ENCODE measurements at places on chromosomes 7 and 10.
A peak's percentile ranks its signal among the peaks of the same experiment; 100 is the strongest.

GRCh38 chr7:47227762-47228177, 354.1 kb downstream of the TNS3 start:
- peak; percentile 33 for DNase-seq

- no peak for DNase-seq
Measured at GRCh38 chr10:103353281-103353680, 2.3 kb upstream of the PCGF6 start.

DNA sequence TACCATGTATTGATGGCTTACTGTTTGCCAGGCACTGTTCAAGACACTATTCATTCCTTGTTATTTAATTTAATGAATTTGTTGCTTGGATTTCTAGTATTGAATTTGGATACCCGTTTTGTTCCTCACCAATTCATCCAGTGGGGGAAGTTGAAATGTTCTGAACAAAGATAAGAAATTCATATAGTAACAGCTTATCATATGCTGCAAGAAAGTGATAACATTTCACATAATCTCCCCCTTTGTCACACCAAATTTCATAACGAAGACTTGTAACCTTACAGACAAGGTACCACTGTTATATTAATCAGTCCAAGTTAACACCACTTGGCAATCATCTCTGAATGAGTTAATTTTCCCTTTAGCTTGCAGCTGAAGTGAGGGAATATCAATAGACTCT, 42.1 kb downstream of the SCIN start:
- no peak for DNase-seq

GRCh38 chr7:4169455-4169854, 512.6 kb upstream of the FOXK1 start:
- DNase-seq, result no peak

DNA sequence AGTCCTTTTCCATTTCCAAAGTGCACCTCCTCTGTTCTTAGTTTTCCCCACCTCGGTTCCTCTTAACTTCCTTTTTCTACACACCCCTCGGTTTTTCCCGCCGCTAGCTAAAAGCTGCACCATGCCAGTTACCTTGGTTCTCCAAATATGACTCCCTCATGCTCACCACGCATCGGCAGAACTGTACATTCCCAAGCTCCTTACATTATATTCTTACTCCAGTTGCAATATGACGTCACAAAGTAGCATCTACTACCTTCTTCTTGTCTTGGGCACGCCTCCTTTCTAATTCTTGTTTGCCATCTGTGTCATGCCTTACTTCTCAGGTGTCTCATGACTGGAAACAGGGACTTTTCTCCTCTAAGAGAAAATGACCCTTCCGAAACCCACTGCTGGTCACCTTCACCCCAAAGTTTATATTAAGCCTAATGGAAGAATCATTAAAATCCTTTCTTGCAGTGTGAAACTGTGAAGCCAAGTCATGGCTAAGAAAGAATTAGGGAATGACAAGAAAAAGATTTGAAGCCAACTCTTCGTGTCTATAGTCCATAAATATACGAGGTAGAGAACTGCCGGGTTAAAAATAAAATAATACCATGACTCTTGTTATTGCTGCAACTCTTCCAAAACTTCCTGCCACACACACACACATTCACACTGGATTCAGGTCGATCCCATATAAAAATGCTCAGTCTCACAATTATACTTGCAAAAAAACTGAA, 1.7 kb downstream of the ESYT2 start:
- DNase-seq, result no peak

DNA sequence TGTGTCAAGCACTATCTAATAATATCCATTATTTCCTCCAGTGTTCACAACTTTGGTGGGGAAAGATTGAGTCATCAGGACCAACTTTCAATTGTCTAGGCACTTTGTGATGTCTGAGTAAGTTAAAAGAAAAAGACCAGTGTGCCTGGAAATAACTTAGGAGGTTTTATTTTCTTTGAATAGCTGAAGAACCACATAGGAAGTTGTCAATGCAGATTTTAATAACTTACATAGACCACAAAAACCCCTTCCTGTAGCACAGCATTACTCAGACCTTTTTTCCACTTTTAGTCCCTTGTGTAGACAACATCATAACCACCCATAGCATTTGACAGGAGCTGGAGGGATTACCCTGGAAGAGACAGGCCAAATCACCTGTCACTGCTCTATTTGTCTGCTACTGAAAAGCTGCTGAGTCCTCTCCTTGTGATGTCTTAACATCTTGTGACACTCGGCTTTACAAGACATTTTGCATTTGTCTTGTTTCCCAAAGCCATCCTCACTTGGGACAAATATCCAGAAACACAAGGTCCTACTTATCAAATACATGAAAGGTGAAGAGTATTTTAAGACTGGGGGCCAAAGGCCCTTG, 241.5 kb upstream of the PTER start:
- DNase-seq, result no peak

- DNase-seq, result no peak
Measured at GRCh38 chr7:129777195-129777844, 165.8 kb downstream of the NRF1 start.

- DNase-seq, result no peak
Measured at GRCh38 chr7:97003262-97004246, 1.8 kb upstream of the DLX6 start.
